ENCODE measurements at places on chromosomes 2 and 18.

GRCh38 chr18:59142274-59142673 lies 2.6 kb downstream of the SEC11C start:
- DNase-seq = no peak

DNA sequence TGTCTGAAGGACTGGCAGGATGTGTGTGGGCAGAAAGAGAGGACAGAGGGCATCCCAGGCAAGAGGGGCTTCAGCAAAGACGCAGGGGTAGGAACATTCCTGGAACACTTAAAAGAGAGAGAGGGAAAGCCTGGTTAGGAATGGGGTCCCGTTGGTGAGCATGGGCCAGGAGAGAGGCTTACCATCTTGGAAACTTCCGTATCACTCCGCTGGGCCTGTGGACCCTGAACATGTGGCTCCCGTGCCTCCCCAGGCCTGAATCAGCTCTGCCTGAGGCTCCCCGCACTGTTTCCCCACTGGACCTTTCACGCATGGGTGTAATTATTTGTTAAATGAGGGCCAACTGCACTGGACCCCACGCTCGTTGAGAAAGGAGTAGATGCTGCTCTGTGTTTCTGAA lies 191.1 kb upstream of the GLI2 start:
- DNase-seq = no peak

GRCh38 chr2:10457846-10458598 lies 9.9 kb upstream of the ODC1 start:
- DNase-seq = no peak

GRCh38 chr2:196836440-196836839 lies 27.3 kb upstream of the C2orf66 start:
- no peak for DNase-seq

DNA sequence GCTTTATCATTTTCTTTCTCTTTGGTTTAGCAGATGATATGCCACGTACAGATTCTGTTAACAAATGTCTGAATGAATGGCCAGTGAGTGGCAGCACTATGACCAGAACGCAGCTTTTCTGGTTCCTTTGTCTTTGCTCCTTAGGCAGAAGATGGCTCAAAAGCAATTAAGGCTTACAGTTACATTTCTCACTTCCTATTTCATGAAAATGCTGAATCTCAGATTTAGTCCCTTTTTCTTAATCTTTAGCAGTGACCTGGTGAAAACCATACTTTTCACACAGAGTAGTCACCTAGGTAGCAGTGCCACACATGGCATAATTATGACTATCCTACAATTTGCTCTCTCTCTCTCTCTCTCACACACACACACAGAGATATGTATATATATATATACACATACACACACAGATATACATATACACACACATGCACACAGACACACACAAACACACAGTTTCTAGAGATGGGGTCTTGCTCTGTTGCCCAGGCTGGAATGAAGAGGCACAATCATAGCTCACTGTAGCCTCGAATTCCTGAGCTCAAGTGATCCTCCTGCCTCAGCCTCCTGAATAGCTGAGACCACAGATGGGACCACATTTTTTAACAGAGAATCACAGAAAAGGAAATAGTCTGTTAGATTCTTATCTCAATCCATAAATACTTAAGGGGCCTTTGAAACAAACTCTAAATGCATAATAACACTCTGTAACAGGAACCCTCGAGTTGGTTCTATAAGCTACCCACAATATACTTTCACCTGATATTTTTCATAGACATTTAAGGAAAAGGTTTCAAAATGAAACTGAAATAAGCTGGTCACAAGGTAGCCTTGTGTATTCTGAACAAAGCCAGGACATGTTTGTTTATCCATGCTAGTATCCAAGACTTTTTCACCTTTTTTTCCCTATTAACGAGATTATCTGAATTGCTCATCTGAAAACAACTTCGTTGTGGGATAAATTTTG lies 11.6 kb downstream of the PDE6D start:
- DNase-seq = no peak

DNA sequence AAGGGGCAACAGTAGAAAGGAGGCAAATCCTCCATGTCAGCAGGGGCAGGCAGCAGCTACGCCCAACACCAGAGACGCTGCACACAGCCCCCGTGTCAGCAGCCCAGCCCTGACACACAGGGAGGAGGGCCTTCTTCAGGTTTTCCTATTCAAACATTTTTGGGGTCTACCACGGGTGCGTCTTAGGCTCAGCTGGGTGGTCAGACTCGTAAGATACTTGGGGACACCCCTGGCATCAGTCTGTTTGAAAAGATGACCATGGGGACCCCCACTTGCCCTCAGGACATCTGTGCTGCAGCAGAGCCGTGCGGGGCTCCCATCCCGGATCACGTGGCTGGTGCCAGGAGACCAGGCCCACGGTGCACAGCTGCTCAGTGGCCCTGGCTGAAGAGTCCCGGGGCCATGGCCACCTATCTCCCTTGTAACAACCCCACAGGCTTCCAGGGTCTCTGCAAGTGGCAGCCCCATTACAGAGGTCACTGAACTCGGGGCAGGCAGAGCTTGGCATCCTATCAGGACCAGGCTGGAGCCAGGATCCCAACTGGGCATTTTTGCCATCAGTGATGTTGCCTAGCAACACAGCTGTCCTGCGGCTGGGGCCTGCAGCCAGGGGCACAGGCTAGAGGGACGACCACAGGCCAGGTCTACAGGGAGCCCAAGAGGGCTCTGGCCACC lies 82.5 kb downstream of the EDAR start:
- DNase-seq = no peak

- DNase-seq = no peak
Observed at GRCh38 chr2:177545981-177546585, 153.5 kb downstream of the AGPS start.

DNA sequence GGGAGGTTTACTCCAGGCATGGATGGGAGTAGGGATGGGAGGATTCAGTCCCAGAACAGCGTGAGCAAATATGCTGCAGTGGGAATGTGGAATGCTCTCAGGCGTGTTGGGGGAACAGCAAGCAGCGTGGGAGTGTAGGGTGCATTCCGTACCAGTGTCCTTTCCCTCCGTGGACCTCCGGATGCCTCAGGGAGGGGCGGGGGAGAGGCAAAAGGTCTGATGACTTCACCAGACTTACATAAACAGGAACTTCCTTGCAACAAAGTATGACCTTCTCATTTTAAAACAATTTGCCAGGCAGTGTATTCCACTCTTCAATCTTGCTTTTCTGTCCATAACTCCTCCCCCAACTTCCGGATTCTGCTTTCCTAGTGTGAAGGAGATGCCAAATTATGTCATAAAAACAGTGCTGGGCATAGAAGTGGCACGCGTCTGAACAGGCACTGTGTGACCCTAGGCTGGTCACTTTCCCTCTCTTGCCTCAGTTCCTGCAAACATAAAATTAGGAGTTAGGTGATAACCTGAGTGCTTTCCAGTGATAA lies 36.9 kb downstream of the RPL37A start:
- DNase-seq = no peak

DNA sequence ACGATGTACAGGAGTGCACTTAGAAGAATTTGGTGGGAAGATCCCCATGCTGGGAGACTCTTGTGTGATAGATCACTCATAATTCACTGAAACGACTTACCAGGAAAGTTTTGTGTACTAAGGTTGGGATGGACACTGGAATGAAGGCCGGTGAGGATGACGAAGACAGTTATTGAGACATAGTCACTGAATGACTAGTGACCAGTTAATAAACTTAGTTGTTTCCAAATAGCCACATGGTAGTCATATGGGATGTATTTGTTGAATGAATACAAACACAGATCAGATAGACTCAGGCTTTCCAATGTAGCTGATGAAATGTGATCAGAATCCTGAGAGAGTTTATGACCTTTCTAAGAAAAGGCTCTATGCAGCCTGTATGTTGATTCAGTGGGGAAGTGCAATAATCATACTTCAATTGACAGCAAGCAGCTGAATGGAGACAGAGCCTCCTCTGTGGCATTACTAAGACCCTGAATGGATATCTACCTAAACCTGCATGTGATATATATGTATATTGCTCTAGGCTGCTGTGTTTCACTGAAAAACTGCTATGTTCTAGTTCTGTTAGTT lies 20.4 kb downstream of the GDF7 start:
- DNase-seq = no peak

- DNase-seq = no peak
Observed at GRCh38 chr2:240799033-240799820, 20.8 kb downstream of the KIF1A start.

DNA sequence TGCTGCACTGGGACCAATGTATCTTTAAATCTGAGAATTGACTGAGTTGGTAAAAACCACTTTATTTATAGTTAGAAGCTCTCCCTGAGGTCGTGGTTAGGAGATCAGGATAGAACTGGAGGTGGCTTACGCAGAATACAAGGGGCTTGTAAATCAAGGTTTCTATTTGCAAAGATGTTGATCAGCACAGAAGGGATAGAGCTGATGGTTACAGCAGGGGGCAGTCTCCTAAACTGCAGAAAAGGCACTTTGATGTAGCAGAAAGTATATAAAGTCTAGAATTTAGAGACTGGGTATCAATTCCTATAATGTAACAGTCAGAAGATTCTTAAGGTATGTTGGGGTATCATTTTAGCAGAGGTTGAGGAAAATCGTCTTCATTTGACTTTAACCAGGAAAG lies 25.2 kb upstream of the ACVR1 start:
- no peak for DNase-seq

GRCh38 chr2:129457277-129457818 lies 522.1 kb upstream of the RAB6C start:
- DNase-seq = no peak

GRCh38 chr2:160076914-160077313 lies 14.5 kb upstream of the PLA2R1 start:
- DNase-seq = no peak

DNA sequence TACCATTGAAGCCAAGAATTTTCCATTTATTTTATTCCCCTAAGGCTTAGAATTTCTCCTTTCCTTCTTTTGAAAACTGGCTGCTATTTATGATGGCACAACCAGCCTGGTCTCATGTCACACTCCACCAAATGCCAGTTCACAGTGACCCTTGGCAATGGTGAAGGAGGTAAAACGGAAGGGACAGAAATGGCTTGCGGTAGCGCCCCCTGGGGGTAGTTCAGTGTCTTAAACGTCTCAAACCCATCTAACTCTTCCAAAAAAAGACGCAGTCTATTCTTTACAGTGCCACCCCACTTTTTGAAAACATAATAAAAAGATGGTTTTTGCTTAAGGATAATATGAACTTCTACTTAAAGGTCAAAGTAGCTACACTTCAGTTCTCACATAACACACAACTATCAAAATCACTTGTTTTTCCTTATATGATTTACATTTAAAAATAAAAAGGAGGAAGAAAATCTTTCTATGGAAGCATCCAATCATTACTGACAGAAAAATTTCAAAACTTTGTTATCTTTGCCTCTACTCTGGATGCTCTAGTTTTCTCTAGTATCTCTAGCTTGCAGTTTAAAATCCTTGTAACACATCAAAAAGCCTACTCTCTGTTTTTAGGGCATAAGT lies 28.0 kb downstream of the PNO1 start:
- DNase-seq = no peak

GRCh38 chr2:67400560-67401485 lies 3.7 kb downstream of the ETAA1 start:
- DNase-seq = no peak

GRCh38 chr2:185278761-185279160 lies 459.8 kb upstream of the FSIP2 start:
- DNase-seq = no peak

- no peak for DNase-seq
Observed at GRCh38 chr2:221529177-221529942, 42.7 kb downstream of the EPHA4 start.

GRCh38 chr2:37659723-37660122 lies 11.7 kb downstream of the CDC42EP3 start:
- no peak for DNase-seq

DNA sequence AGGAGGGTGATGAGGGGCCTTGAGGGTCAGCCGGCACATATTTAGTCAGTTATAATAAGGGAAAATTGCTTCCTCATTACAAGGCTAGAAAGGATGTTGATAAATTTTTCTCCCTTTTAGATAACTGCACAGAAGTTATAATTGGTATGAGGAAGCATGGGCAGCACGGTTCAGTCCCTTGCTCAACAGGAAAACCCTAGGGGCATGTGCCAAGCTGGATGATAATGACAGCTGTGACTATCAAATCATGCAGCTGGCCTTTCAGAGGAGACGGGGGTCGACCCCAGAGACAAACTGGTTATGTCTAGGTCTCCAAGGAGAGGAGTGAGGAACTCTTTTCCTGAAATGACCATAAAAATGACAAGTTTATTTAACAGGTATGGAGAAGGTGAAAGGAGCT lies 448.1 kb upstream of the VRK2 start:
- no peak for DNase-seq

DNA sequence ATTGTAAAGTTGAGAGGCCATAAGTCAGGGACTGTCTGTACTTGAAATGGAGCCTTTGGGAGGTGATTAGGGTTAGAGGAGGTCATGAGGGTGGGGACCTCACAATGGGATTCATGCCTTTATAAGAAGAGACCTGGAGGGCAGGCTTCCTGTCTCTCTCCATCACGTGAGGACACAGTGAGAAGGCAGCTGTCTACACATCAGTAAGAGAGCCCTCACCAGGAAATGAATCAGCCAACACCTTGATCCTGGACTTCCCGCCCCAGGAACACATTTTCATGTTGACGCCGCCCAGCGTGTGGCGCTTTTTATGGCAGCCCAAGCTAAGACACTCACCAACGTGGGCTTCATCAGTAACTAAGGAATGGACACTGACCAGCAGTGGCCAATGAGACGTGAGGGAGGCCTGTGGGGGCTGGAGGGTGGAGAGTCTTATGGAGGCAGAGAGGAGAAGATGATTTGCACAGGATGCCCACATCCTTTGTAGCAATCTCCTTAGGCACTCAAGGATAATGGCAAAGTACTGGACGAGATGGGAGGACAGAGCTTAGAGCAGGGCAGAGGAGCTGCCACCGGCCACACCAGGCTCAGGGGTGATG lies 162.7 kb downstream of the EIPR1 start:
- no peak for DNase-seq

DNA sequence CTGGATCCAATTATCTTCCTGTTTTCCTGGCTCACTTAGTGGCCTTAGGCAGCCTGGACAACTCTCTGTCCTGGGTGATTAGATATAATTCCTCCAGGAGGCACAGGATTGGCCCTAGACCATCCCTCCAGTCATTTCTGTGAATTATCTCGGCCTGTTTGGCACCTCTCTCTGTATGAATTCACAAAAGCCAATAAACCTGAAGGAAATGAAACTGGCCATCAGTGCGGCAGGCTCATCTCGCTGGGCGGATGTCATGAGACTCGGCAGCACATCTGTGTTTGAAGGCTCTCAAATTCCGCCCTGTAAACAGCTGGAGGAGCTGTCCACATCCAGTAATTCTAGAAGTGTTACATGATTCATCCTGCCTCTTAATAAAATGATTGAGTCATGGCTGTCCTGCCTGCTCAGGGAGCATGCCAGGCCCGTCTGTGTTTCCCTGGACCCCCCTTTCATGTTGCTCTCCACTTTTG lies 38.6 kb downstream of the ACOXL start:
- no peak for DNase-seq

GRCh38 chr18:22285361-22286140 lies 116.2 kb downstream of the GATA6 start:
- no peak for DNase-seq

GRCh38 chr2:95300450-95300849 lies 3.3 kb downstream of the KCNIP3 start:
- DNase-seq = peak; percentile 16

- DNase-seq = no peak
Observed at GRCh38 chr2:49755777-49756176, 601.5 kb upstream of the FSHR start.

GRCh38 chr2:25314514-25315315 lies 27.0 kb downstream of the DNMT3A start:
- DNase-seq = peak; percentile 17

Data from NCI-H187 treated with DMSO at 0.1 percent for 48 hours (cell line).